ENCODE measurements at places on chromosomes 2 and 18.
A peak's percentile ranks its signal among the peaks of the same experiment; 100 is the strongest.

DNA sequence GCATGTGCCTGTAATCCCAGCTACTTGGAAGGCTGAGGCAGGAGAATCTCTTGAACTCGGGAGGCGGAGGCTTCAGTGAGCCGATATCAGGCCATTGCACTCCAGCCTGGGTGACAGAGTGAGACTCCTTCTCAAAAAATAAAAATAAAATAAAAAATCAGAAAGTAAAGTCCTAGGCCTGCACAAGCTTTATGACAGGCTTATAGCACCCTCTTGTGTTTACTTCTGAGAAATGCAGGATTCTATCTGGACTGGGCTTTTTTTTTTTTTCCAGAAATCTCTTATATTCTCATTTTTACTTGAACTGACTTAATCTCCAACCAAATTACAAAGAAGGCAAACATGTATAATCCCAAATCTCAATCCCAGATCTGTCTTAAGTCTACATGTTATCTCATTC lies 26.1 kb upstream of the REG3G start:
- H3K27ac ChIP-seq = no peak overlapping the region
- no peak for DNase-seq
- no peaks in the 10 kb centered on the region for H3K36me3 ChIP-seq
- H3K4me1 ChIP-seq = no peaks in the 10 kb centered on the region

- no peaks in the 10 kb centered on the region for H3K4me1 ChIP-seq
- no peak overlapping the region for H3K27ac ChIP-seq
- H3K36me3 ChIP-seq = no peaks in the 10 kb centered on the region
- no peak overlapping the region for H3K4me3 ChIP-seq
- H3K27me3 ChIP-seq = peaks cover 18% of the 10 kb centered on the region
These were observed 55.5 kb upstream of the PIK3C3 start for GRCh38 chr18:41899535-41899934.

DNA sequence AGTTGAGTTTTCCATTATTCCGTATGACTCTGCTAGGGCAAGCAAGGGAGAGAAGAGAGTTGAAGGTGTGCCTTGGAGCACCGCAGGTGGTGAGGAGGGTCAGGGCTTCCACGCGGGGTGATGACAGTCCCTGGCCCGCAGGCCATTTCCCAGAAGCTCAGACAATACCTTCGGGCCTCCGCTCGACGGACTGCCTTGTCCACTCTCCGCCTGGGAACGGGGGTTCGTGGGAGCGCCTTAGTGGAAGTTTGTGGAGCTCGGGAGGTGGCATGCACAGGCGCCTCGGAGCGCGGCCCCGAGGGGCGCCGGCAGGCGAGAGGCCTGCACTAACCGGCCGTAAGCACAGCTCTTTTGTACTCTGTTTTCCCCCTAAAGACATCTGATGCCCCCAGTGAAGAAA lies 69.8 kb downstream of the ARHGEF33 start:
- DNase-seq = no peak
- peak overlapping the region; percentile 56 for H3K4me3 ChIP-seq
- H3K4me1 ChIP-seq = no peaks in the 10 kb centered on the region
- no peaks in the 10 kb centered on the region for H3K36me3 ChIP-seq
- peak overlapping the region; percentile 17 for H3K27ac ChIP-seq
- H3K27me3 ChIP-seq = peaks cover 70% of the 10 kb centered on the region

GRCh38 chr2:41610501-41611190 lies 437.2 kb upstream of the PKDCC start:
- no peaks in the 10 kb centered on the region for H3K4me1 ChIP-seq
- no peaks in the 10 kb centered on the region for H3K36me3 ChIP-seq

GRCh38 chr18:621291-622043 lies 24.7 kb downstream of the CLUL1 start:
- H3K4me3 ChIP-seq = no peak overlapping the region
- no peaks in the 10 kb centered on the region for H3K4me1 ChIP-seq
- no peaks in the 10 kb centered on the region for H3K36me3 ChIP-seq
- no peak overlapping the region for H3K27ac ChIP-seq
- peaks cover 52% of the 10 kb centered on the region for H3K27me3 ChIP-seq

Data from central memory CD8-positive, alpha-beta T cell (primary cell).